Trophoblast cell (in vitro differentiated cells and primary cell): ENCODE measurements at places on chromosomes 12 and 14.

DNA sequence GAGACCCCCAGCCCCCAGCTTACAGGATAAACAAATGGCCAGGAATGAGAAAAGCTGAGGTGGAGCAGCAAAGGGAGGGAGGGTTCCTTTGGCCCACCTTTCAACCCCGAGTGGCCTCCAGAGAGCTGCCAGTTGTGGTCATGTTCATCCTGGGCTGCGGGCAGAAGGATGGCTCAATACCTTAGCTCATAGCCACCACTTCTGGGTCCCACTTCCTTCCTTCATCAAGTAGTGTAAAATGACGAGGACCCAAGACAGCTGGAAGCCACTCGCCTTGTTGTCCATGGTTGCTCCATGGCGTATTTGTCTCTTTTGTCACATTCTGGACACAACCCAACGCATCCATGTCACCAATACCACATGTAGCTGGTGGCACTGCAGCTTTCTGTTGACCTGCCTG, 24.2 kb downstream of the CRACR2A start:
- DNase-seq: no peak

- DNase-seq: no peak
Observed at GRCh38 chr14:104596451-104596918, 8.1 kb downstream of the TMEM179 start.

GRCh38 chr12:101238800-101239329, 28.8 kb upstream of the SLC5A8 start:
- DNase-seq: no peak

GRCh38 chr14:45242706-45243105, 10.3 kb downstream of the MIS18BP1 start:
- DNase-seq: no peak

GRCh38 chr12:27592548-27592947, 68.5 kb downstream of the PPFIBP1 start:
- DNase-seq: peak; percentile 89

DNA sequence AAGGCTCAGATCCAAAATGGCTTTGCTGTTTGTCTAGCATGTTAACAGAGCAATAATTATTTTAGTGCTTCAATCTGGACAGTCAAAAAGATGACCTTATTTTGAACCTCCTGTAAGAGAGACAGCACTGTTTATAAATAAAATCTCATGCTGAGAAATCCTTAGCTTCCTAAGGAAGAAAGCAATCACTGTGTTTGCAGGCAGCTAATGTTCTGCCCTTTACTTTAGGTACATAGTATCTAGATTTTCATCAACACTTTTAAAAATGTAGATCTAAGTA, 105.3 kb downstream of the PRKD1 start:
- no peak for DNase-seq

DNA sequence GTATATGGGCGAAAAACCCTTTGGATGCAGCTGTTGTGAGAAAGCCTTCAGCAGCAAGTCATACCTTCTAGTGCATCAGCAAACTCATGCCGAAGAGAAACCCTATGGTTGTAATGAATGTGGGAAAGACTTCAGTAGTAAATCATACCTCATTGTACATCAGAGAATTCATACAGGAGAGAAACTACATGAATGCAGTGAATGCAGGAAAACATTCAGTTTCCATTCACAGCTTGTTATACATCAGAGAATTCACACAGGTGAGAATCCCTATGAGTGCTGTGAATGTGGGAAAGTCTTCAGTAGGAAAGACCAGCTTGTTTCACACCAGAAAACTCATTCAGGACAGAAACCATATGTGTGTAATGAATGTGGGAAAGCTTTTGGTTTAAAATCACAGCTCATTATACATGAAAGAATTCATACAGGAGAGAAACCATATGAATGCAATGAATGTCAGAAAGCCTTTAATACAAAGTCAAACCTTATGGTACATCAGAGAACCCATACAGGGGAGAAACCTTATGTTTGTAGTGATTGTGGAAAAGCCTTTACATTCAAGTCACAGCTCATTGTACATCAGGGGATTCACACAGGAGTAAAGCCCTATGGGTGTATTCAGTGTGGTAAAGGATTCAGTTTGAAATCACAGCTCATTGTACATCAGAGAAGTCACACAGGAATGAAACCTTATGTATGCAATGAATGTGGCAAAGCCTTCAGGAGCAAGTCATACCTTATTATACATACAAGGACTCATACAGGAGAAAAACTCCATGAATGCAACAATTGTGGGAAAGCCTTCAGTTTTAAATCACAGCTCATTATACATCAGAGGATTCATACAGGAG, 21.4 kb downstream of the ZNF268 start:
- no peak for DNase-seq

- no peak for DNase-seq
Observed at GRCh38 chr12:13049816-13050215, 5.6 kb downstream of the FAM234B start.

GRCh38 chr12:132422381-132423043, 67.4 kb upstream of the FBRSL1 start:
- no peak for DNase-seq

- DNase-seq: peak; percentile 60
Observed at GRCh38 chr14:90379106-90379505, 17.7 kb upstream of the CALM1 start.

GRCh38 chr12:85017133-85017532, 18.9 kb downstream of the TSPAN19 start:
- no peak for DNase-seq

- DNase-seq: no peak
Observed at GRCh38 chr14:69625299-69626131, 14.1 kb downstream of the SUSD6 start.

GRCh38 chr12:1646569-1647284, 17.7 kb downstream of the WNT5B start:
- no peak for DNase-seq

DNA sequence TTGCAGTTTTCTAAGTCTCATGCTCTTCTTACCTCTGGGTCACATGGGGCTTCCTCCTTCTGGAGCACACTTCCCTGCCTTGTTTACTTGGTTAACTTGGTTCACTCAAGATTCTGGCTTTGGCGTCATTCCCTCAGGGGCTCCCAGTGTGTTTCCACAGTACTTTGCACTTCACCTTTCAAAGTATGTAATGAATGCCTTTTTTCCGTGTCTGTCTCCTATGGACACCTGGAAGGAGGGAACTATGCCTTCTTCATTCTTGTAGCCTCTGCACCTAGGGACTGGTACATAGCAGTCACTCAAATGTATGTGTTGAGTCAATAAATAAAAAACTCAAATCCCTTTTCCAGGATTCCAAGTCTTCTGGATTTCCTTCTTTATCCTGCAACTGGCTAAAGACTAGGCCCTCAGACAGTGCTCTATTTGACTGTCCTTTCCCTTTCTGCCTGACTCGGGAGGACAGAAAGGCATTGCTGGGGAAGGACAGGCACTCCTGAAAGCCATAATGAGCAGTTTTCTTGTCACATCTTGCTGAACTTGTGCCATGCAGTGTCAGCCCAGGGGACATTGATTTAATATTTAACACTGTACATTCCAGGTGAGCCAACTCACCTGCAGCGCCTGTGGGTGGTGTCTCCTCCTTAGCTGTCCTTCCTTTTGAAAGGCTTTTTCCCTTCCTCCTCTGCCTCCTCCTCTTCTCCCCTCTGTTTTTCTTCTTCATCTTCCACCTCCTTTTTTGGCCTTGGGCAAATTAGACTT, 12.8 kb downstream of the MYRFL start:
- peak; percentile 9 for DNase-seq

GRCh38 chr12:120625557-120626419, 14.6 kb upstream of the CABP1 start:
- peak; percentile 33 for DNase-seq

DNA sequence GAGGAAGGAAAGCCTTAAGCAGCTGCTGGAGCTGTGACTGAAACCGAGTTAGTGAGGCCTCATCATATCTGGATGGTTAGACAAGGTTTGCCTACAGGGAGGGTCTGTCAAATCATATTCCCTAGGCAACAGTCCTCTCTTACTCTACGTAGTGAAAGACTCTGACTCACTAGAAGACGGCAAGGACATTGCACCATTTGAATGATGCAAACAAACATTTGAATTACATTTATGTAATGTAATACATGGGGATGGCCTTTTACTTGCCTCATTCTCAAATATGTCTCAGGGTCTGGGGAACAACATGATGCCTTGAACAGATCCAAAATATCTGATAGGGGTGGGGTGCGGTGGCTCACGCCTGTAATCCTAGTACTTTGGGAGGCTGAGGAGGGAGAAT, 29.8 kb upstream of the STRAP start:
- DNase-seq: peak; percentile 57

DNA sequence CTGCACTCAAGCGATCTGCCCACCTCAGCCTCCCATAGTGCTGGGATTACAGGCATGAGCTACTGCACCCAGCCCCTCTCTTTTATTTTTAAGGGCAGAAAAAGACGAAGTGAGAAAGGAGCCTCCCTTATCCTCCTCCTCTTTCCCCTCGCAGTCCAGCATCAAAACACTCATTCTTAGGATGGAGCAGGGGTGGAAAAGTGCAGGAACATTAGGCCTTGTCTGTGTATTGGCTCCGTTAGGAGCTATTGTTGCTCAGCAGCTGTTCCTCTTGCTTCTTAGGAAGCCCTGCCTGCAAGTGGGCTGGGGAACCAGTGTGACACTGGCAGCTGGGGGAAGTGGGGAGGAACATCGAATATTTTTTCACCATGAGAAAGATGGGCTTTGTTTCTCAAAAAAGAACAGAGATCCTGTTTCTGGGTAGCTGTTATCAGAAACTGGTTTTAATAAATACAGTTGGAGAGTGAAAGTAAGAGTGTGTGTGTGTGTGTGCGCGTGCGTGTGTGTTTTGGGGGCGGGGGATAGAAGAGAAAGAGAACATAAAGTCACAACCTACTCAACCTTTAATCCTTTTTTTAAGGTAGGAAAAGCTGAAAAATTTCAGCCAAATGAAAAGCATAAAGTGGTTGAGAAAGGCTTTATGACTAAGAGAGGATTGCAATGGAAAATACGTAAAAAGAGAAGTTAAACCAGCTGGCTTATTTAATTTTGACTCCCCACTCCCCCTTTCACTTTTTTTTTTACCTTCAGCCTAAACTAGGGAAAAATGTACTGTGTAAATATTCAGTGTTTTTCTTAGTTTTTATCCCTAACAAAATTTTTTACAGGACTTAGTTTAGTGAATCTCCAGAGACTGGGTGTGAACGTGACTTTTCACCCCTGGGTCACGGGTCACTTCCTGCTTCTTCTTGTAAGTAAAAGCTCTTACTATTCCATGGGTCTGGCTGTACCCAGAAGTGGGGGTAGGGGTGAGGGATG, 197.2 kb upstream of the PLEKHG7 start:
- DNase-seq: peak; percentile 30

DNA sequence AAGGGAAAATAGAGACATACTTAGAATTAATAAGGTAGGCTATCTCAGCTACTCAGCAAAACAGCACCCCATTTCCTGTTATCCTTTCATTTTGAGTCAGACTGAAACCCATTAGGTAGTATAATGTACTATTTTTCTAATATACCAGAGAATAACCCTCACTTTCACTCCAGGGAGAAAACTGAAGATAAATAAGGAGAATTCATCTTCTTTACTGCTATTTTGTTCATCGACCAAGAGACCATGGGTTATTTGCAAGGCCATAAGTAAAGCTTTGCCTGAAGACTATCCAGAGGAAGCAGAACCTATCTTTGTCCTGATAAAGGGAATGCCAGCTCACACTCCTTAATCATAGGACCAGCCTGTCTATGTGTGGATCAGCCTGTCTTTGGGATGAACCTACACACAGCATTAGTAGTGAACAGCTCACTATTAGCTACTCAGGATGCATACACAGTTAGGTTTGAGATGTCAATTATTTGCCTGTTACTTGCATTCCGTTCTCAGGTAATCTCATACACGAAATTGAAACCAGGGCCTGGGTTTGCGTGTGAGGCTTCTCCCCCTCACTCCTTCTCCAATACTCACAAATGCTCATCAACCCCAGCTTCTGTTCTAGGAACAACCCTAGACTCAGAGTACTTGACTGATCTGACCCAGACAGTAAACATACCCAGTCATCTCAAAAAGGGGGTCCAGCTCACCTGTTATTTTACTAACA, 124.4 kb downstream of the DAD1 start:
- DNase-seq: no peak

DNA sequence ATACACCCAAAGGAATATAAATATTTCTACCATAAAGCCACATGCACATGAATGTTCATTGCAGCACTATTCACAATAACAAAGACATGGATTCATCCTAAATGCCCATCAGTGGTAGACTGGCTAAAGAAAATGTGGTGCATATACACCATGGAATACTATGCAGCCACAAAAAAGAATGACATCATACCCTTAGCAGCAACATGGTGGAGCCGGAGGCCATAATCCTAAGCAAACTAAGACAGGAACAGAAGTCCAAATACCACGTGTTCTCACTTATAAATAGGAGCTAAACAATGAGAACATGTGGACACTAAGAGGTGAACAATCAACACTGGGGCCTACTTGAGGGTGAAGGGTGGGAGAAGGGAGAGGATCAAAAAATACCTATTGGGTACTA, 198.5 kb downstream of the BMP4 start:
- DNase-seq: peak; percentile 54

- DNase-seq: no peak
Observed at GRCh38 chr12:2391740-2392331, 339.0 kb downstream of the CACNA1C start.

DNA sequence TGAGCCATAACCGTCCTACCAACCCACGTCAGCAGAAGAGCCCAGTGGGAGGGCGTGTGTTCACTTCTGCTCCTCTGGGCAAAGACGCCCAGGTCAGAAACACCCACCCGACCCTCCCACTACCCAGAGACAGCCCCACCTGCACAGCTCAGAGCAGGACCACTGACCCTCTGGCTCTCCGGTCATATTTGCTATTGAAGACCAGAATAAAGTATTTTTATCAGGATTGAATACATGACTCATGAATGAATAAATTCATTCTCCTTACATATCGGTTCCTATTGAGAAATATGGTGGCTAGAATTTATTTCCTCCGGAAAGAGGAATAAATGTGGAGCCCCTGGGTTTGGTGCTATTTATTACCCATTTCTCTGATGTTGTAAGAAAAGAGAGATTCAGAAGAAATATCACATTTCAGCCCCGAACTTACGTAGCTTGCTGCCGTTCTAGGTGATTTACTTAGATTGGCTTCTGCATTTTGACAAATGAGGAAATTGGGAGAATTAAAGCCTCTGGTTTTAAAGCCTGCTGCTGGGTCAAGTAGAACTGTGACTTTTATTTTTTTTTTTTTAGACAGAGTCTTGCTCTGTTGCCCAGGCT, 36.4 kb upstream of the P2RX7 start:
- DNase-seq: no peak

DNA sequence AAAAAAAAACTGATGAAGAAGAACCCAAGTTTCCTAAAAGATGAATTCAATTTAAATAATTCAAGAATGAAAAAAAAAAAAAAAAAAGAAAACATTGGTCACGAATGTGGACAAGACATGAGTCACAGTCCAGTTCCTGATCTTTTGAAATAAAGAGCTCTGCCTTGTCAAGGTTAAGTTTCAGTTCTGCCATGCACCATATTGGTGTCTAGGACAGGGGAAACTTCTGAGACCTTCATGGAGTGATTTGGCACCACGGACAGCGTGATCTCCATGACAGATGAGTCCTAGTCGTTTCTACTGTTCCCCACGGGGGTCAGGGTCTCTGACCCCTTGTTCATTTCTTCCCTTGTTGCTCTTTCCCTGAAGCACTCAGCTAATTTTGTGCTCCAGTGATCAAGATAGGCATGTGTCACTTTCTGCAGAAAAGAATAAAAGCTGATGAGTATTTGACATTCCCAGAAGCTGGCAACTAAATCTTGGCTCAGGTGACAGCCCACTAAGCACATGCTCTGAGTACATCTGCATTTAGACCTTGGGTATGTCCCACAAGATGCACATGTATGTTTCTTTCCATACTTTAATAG, 1159.7 kb downstream of the BCL11B start:
- no peak for DNase-seq
